ENCODE measurements at places on chromosomes 1 and 21. TPM values are rescaled to one million over a fixed set of nuclear protein-coding genes. Genes with fewer than 3 reads are reported as not detected.
A peak's percentile ranks its signal among the peaks of the same experiment; 100 is the strongest.

Gene IVL
- not detected for total RNA-seq

GRCh38 chr1:218953386-218953785, 220.3 kb upstream of the LYPLAL1 start:
- no peak for DNase-seq

DNA sequence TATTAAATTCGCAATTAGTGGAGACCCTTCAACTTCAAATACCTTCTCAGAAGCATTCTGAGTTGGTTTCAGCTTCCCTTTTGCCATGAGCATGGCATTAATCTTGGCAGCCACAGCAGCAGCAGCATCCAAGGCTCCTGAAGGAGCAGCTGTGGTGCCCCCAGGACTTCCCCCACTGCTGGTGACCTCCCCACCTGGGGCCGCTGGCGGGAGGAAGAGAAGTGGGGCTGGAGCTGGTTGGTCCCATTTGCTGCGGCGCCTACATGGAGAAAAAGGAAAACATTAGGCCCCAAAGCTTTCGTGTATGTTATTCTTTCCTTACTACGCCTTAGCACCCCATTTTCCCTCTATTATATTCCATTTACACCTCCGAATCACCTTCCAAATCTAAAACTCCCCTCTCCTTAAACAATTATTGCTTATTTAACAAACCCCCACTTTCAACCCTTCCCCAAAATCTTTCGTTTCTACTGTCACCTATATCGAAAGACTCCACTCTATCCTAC, 569 bp downstream of the KHDC4 start:
- no peak for DNase-seq

- no peak for DNase-seq
Observed at GRCh38 chr1:41890825-41891198, 27.9 kb downstream of the HIVEP3 start.

Gene ZNF124
- 64.1 TPM for total RNA-seq

DNA sequence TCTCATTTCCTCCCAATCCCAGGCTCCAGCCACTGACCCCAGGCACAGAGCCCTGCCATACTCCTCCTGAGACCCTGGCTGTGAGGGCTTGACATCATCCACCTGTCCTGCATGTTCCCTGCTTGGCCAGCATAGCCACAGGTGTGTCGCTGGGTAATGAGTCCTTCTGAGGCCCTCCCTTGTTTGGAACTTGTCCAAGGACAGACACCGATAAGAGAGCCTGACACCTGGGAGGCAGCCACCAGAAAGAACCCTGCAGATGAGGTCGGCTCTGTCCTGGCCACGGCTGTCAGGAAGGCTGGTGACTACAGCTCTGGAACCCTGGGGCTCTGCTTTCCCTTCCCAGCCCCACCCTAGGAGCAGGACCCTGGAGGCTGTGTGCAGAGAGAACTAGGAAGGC, 34.6 kb downstream of the TMEM63A start:
- DNase-seq = no peak

- DNase-seq = no peak
Observed at GRCh38 chr1:33339413-33339812, 18.5 kb upstream of the A3GALT2 start.

DNA sequence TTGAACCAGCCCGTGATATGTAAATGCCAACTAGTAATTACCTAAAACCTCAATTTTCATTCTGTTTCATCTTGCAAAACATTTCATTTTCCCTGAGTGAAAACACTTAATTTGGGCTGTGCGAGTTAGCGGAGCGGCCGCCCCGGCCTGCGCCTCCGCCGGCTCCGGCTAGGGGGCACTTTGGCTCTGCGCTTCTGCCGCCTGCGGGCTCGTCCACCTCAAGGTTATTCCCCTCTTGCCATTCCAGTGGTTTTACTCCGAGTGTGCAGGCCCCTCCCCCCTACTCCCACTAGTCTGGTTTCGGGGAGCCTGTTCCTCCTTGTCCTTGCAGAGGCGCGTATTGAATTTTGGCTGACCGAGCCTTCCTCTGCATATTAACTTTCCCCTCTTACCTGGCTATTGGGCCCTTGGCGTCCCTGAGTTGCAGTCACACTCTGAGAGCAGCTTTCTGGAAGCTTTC, 55.6 kb downstream of the PEX14 start:
- DNase-seq = no peak

GRCh38 chr1:95850763-95851162, 616.8 kb downstream of the RWDD3 start:
- DNase-seq = no peak

- DNase-seq = no peak
Observed at GRCh38 chr1:208524925-208525324, 280.7 kb upstream of the PLXNA2 start.

DNA sequence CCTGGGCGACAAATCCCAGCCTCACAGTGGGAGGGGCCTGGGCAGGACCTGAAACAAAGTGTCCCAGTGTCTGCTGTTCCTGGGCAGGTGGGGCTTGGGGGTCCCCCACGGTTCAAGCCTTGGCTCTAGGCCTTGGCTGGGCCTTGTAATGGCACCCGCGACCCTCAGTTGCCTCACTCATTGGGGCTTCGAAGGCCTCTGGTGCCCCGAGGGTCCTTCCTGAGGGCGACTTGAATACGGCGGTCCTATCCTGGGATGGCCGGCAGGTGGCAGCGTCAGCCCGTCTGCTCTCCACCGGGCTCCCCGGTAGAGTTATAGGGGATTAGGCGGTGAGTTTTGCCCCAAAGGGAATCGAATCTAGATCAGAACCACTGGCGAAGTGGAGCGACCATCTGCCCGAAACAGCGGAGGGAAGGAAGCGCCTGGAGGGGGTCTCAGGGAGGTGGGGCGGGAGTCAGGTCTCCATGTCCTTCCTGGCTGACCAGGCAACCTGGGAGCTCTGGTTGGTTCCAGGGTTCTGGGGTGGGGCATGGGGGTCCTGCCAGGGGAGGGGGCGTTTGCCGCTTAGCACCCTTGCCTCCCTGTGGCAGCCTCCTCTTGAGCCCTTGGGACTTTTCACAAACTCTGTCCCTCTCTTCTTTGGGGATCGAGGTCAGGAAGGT, 2.1 kb upstream of the PEX10 start:
- DNase-seq = peak; percentile 69

DNA sequence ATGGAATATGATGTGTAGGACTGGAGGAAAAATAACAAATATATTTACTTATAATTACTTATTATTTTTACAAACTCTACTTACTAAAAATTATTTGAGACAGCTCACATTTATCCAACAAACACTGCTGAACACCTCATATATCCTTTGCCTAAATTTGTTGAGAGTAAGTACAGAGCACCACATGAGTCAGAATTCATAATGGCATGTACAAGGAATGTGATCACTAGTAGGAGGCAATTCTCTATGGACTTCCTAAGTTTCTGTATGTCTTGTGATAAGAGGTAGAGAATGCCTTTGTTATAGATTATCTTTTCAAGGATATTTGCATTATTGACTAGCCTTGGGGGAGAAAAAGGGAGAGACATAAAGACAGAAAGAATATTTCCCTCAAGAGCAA, 8.2 kb upstream of the ST6GALNAC3 start:
- DNase-seq = no peak
